ENCODE measurements at places on chromosomes 13 and 19.

DNA sequence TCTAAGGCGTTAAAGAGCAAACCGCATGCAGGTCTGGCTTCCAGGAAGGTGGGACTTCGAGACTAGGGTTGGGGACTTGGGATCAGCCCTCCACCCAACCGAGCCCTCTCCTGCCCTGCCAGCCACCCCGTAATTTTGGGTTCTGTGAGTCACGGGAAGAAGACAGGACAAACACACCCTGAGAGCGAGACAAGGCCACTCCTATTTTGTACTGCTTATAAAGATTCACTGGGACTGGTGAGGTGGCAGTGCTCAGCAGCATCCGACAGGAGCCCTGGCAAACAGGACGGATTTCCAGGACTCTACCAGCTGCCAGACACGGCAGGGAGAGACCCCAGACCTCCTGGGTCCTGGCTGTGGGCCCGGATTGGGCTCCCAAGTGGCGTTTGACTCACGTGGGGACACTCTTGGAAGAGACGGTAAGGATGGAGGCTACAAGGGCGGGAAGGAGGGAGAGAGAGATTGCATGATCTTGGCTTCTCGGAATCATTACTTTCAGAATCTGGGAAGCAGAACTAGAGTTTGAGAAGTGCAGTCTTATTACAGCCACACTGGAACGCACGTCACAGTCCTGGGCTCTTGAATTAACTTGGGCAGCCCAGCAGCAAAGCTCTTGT lies at the start of gene C5AR2:
Gene C5AR2, plus strand, starts transcription at position 245 of the 617 bp plus-strand sequence. CDS start 8,625 bp downstream, outside the sequence.
- DNase-seq: no peak

DNA sequence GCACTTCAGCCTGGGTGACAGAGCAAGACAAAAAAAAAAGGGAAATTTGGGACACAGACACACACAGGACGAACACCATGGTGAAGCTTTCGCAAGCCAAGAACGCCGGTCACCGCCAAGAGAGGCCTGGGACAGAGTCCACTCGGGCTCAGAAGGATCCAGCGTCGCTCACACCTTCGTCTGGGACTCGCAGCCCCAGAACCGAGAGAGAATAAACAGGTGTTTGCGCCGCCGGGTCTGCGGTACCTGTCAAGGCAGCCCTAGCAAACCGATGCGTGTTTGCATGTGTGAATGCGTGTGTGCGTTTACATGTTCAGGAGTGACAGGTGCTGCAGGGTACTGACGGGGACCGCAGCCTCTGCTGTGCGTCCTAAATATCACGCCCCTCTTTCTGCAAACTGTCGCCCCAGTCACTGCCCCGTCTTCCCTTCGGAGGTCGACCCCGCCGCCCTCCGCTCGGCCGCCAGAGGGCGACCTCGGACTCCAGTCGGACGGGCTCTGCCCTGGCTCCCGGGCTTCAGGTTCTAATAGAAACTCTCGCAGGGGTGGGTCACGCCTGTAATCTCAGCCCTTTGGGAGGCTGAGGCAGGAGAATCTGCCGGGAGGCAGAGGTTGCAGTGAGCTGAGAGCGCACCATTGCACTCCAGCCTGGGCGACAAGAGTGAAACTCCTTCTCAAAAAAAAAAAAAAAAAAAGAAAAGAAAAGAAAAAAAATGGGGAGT lies 11.8 kb upstream of the CSNK1G2 start:
- peak; percentile 54 for DNase-seq

- no peak for DNase-seq
Observed at GRCh38 chr13:110350509-110350908, 43.4 kb downstream of the COL4A2 start.

GRCh38 chr13:25915840-25916518 lies 135.8 kb downstream of the SHISA2 start:
- DNase-seq: no peak

DNA sequence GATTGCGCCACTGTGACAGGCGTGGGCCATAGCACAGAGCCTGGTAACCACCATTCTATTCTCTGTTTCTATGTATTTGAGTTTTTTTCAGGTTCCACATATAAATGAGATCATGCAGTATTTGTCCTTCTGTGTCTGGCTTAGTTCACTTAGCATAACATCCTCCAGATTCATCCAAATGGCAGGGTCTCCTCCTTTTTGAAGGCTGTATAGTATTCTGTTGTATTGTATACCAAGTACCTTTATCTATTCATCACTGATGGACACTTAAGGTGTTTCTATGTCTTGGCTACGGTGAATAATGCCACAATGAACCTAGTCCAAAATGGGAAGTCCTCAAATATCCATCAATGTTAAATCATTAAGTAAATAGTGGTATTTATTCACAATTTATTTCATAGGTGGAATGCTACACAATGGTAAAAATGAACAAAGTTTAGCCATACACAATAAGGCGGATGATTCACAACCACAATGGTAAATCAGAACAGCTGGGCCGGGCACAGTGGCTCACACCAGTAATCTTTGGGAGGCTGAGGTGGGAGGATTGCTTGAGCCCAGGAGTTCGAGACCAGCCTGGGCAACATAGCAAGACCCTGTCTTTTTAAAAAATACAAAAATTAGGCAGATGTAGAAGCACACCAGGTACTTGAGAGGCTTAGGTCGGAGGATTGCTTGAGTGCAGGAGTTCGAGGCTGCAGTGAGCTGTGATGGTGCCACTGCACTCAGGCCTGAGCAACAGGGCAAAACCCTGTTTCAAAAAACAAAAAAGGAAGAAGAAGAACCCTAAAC lies 8.4 kb upstream of the GRAMD1A start:
- DNase-seq: no peak

GRCh38 chr19:18725841-18726770 lies 42.6 kb downstream of the CRTC1 start:
- no peak for DNase-seq
